ENCODE measurements at places on chromosomes 5 and 9.

DNA sequence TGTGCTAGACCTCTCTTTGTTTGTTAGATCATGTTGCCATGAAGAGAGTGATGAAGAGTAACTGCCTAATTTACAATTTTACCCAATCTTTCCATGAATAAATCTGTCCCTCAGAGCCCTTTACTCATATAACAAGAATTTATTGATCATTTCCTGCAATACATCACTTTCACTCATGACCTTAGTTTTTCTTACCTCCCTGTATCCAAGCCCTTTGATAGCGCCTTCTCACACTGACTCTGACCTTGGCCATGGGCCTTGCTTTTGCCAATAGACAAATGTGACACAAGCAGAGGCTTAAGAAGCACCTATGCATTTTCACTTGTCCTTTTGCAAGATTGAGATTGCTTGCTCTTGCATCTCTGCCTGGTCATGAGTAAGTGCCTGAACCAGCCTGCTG lies 288.1 kb downstream of the NNT start:
- DNase-seq, result no peak

DNA sequence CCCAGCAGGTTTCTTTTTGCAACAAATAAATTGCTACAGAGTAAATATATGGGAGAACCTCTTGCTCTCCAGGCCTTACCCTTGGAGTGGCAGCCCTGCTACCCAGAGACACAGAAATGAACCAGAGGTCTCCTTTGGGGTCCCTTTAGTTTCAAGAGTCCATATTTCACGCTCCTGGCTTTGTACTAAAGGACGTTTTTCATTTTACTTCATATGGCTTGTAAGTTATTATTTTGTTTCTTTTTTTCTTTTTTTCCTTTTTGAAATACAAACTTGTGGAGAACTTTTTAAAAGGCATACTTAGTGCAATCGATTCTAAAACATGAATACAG lies 3.3 kb upstream of the ADCY2 start:
- no peak for DNase-seq

GRCh38 chr5:81286059-81286617 lies 15.2 kb upstream of the ZCCHC9 start:
- DNase-seq, result no peak

DNA sequence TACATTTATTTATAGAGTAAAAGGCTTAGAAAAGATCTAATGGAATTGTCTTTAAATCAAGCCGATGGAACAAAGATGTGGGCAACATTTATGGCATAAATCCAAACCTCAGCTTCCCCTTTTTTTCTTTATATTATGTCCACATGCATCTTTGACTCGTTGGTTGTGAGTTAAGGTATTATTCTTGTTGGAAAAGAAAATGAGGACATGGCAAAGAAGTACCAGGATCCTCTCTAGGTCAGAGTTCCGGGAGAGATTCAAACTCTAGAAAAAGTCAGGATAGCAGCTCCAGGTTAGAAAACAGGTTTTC lies 508 bp upstream of the NME5 start:
- peak; percentile 65 for DNase-seq

- no peak for DNase-seq
Observed at GRCh38 chr5:43429706-43430105, 17.5 kb upstream of the CCL28 start.

DNA sequence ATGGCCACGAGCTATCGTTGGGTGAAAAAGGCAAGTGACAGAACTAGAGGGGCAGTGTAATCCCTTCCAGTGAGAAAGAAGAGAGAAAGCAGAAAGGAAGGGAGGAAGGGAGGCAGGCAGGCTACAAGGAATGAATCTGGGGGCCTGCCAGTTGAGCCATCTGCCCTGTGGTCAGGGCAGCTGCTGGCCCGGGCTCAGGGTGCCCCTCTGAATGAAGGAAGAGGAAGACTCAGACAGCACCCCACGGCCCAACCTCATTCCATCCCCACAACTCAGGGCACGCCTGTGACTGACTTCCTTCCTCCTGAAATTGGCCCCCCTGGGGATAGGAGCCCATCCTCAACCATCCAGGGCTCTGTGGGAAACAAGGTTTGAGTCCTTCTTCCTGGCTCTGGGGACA lies 20.3 kb upstream of the FLT4 start:
- no peak for DNase-seq

- DNase-seq, result no peak
Observed at GRCh38 chr5:850511-851006, at the start of gene ZDHHC11. Gene ZDHHC11 (minus strand): TSS chr5:850986. CDS start chr5:850602, 384 bp downstream.

DNA sequence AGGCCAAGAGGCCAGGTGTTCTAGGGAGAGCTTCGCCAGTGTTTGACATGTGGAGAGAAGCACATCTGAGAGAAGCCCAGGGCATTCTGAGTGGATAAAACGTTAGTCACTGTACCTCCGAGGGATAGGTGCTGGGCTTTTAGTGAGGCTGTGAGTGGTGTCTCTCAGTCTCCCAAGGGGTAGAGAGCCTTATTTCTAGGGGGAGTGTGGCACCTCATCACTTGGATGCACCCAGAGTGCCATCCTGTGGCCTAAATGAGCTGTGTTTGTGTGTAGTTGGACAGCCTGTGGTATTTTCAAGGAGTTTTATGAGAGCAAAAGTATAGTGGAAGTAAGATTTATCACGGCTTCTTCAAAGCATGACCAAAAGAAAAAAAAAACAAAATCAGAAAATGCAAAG lies 1046.9 kb upstream of the WWC1 start:
- no peak for DNase-seq

DNA sequence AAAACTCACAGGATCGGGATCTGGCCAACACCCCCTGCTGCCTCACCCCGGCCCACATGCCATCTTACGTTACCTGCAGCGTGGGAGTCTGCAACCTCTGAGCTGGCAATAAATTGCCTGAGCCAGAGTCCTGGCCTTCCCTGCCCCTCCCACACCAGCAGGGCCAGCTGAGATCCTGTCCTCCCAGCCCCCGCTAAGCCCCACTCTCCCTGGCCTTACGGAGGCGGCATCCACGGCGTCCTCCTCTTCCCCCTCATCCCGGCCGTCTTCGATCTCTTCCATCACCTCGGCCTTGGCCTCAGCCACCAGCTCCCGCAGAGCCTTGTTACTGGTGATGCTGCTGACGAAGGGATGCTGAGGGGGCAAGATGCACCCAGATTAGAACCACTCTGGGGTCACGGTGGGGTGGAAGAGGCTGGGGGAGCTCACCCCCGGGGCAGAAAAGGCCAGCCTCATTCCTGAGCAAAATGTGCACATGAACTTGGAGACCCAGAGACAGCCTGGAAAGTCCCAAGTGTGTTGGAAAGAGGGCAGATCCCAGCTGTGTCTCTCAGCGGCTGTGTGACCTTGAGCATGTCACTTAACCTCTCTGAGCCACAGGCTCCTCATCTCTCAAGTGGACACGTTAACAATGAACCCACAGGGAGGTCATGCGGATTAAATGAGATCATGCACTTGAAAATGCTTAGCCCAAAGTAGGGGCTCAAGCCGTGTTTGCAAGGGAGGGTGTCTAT lies 89.9 kb upstream of the FBXW11 start:
- no peak for DNase-seq

- no peak for DNase-seq
Observed at GRCh38 chr5:139814704-139815280, 19.2 kb downstream of the PSD2 start.

GRCh38 chr5:108271127-108271526 lies 110.8 kb downstream of the FBXL17 start:
- DNase-seq, result no peak

- no peak for DNase-seq
Observed at GRCh38 chr5:105970919-105971318, 1699.8 kb downstream of the EFNA5 start.

GRCh38 chr5:158639881-158640592 lies 459.7 kb downstream of the EBF1 start:
- no peak for DNase-seq

DNA sequence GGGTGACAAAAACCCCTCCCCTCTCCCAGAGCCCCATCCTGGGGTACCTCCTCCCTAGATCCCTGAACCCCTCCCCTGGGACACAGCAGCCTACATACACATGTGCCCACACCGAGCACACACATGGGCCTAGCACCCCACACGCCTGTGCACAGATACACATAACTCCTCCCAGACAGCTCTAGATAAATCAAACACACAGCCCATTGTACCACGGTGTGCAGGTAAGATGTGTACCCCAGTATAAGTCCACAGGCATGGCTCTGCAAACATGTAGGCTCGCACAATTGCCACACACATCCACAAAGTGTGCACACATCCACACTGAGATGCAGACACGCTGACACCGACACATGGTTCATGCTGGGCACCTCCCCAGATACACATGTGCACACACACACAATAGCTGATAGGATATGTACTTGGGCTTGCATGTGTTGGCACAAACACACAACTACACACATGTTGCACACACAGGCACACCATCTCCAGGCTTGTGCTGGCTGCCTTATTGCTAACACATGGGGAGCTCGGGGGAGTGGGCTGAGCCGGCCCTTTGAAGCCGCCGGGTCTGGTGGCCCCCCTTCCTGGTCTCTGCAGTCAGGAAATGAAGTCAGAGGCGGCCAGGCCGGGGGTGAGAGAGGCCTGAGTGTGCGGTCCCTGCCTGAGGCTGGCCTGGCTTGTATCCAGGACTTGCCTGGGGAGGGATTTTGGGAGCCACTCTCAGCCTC lies 30.2 kb downstream of the GOLGA2 start:
- DNase-seq, result no peak

DNA sequence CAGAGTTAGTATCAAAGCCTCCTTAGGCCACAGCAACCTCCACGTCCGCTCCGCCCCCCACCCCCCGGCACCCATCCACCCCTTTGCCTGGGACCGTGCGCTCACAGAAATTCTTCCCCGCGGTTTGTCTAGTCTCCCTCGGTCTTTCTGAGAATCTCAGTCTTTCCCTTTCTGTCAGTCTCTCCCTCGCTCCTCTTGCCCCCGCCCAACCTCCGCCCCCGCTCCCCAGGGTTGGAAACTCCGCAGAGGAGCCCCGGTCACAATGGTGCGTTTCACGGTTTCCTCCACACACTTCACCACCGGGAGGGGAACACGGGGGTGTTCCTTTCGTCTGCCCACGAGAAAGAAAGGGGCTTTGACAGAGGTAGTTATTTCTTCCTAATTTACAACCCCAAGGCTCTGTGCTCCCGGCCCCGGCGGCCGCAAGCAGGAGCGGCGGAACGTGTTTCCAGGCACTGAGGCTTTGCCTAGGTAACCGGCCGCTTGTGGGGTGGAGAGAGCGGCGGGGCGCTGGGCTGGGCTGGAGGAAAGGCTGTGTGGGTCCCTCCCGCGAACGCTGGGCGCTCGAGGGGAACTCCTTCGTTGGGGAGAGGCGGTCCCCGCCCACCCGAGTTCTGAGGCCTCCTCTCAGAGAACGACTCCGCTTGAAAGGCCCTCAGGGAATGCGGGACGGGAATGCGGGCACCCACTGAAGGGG lies 2.1 kb downstream of the NR4A3 start:
- no peak for DNase-seq

GRCh38 chr5:68805444-68805843 lies 288.4 kb upstream of the SLC30A5 start:
- no peak for DNase-seq

DNA sequence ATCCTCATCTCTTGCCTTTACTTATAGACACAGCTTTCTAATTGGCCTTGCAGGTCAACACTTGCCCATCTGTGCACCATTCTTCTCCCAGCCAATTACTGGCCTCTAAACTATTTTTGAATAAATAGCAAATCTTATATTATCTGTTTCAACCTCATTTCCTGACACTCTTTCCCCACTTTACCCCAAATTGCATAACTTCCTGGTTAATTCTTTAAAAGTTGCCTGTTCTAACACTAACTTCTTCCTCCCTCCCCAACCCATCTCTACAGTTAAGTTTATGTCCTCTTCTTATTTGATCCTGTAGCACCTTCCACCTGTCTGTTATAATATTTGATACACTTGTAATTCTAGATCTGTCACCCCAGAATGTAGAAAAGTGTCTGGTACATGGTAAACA lies 372.1 kb downstream of the PDE4D start:
- peak; percentile 83 for DNase-seq

GRCh38 chr5:139181322-139181730 lies 16.8 kb downstream of the SIL1 start:
- no peak for DNase-seq

DNA sequence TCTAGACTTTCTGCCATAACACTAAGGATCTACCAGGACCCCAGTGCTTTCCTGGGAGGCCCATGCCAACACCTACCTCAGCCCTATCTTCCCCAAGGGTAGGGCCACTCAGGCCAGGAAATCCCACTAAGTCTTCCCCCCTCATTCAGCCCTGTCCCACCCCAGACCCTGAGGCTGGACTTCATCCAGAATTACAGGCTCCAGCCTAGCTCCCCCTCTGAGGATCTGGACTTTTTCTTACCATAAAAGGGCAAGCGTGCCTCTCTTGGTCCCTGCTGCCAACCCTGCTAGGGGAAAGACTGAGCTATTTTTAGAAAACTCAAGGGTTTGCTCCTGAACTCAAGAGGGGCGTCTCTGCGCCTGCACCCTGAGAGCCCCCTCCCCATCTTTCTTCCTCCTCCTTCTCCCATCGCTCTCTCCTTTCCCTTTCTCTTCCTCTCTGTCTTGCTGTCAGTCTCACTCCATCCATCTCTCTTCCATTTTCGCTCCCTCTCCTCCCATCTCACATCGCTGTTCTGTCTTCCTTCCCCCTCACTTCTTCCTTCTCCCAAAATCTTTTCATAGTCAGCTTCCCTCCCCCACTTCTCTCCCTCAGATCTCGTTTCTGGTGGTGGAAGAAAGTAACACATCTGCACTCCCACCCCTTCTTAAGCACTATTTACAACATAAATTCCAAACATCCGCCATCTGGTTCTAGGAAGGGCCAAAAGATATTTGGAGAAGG lies 38.1 kb upstream of the IL17B start:
- DNase-seq, result no peak

DNA sequence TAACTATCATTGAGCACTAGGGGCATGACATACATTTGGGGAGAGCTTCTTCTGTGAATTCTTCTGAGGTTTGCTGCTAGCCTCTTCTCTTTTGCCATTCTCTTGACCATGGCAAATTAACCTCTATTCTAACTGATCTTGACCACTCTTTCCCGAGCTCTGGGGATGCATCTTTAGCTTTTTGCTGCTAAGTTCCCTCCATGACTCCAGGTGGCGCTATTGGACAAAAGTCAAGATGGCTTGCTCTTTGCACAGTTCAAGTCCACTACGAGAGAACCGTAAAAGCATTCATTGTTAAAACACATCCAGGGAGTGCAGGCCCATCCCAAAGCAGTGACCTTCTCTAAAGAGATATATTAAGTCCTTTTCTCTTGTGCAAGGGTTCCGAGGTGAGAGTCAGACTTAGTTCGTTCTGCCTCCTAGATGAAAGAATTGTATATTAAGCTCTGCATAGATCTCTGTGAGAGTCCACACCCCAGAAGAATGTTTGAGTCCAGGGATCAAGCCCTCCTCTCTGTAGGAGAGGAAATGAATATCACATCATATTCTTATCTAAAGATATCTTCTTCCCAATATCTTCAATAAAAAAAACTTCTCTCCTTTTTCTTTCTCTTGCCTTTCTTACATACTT lies 1152.9 kb upstream of the CDH6 start:
- DNase-seq, result peak; percentile 29

- no peak for DNase-seq
Observed at GRCh38 chr5:127446626-127447025, 70.8 kb upstream of the PRRC1 start.

- no peak for DNase-seq
Observed at GRCh38 chr5:135114759-135115158, 80.7 kb upstream of the PITX1 start.

Data from AML-193 (cell line).